Activated T-cell treated with anti-CD3 and anti-CD28 coated beads, Interleukin-2, amount 50 U/mL, for 24 hours (primary cell): ENCODE measurements at places on chromosomes 3 and 15.

DNA sequence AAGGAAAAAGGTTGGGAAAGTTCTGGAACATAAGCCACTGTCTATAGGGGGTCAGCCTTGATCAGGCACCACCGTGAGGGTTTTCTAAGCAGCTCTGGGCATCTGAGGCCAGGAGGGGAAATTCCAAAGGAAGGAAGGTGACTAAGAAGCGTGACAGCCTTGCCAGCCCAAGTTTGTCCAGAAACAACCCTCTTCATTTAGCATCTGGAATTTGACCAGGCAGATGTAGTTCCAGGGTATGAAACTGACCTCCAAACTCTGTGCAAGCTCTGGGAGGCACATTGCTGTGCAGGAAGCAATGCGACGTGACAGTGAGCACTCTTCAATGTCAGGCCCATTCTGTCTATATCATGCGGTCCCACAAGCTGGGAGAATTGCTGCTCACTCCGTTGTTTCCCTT, 85.4 kb upstream of the TPM1 start:
- no peak overlapping the region for H3K4me3 ChIP-seq
- no peaks in the 10 kb centered on the region for H3K4me1 ChIP-seq
- no peaks in the 10 kb centered on the region for H3K36me3 ChIP-seq
- H3K27ac ChIP-seq = no peak overlapping the region
- DNase-seq = no peak

- H3K4me3 ChIP-seq = no peak overlapping the region
- H3K27ac ChIP-seq = no peak overlapping the region
Measured at GRCh38 chr3:31165399-31165860, 271.0 kb upstream of the GADL1 start.

DNA sequence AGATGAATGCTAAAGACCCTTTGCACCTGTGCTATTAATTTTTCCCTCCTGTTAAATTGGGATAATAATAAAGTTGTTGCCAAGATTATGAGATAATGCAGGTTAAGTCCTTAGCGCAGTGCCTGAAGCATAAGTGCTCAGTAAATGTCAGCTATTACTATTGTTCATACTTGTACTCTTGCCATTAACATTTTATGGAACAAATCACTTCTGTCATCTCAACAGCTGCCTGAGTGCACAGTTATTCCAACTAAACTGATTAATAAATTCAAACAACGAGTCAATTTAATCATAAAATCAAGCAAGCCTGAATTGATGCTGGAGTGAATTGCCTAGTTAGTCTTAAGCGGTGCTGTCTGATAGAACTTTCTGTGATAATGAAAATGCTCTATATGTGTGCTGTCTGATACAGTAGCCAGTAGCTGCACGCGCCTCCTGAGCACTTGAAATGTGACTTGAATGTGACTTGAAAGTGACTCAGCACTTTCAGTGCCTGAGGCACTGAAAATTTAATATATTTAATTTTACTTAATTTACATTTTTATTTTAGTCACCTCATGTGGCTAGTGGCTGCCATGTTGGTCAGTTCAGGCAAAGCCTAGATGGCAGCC, 198.7 kb upstream of the PFN2 start:
- no peaks in the 10 kb centered on the region for H3K36me3 ChIP-seq
- no peak for DNase-seq
- H3K27ac ChIP-seq = no peak overlapping the region
- peaks cover 11% of the 10 kb centered on the region for H3K27me3 ChIP-seq

DNA sequence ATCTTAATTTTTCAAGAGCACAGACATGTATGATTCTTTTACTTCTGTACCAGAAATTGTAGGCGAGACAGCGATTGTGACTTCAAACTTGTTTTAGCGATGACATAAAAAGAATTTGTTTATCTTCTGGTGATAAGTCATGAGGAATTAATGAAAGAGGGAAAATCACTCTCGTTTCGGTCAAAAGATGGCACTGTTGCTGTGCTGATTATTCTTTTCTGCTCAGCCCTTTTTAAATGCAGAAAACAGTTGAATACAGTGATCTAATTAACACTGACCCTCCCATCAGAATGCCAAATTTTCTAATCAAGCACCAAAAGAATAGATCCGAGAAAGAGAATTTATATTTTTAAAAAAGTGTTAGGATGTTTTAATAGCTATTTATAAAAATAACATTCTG, 52.6 kb downstream of the NSUN3 start:
- DNase-seq = no peak
- H3K4me3 ChIP-seq = no peak overlapping the region
- H3K27me3 ChIP-seq = no peaks in the 10 kb centered on the region
- H3K27ac ChIP-seq = no peak overlapping the region
- H3K4me1 ChIP-seq = peaks cover 6% of the 10 kb centered on the region

GRCh38 chr15:79595995-79596622, 164.0 kb downstream of the MINAR1 start:
- H3K27me3 ChIP-seq = peaks cover 13% of the 10 kb centered on the region
- no peaks in the 10 kb centered on the region for H3K36me3 ChIP-seq
- H3K4me1 ChIP-seq = no peaks in the 10 kb centered on the region
- peak; percentile 37 for DNase-seq
- no peak overlapping the region for H3K4me3 ChIP-seq

- no peak overlapping the region for H3K27ac ChIP-seq
- peaks cover 4% of the 10 kb centered on the region for H3K36me3 ChIP-seq
- peaks cover 3% of the 10 kb centered on the region for H3K4me1 ChIP-seq
- H3K27me3 ChIP-seq = no peaks in the 10 kb centered on the region
- H3K4me3 ChIP-seq = no peak overlapping the region
Measured at GRCh38 chr15:32959077-32959476, 235.4 kb downstream of the FMN1 start.

DNA sequence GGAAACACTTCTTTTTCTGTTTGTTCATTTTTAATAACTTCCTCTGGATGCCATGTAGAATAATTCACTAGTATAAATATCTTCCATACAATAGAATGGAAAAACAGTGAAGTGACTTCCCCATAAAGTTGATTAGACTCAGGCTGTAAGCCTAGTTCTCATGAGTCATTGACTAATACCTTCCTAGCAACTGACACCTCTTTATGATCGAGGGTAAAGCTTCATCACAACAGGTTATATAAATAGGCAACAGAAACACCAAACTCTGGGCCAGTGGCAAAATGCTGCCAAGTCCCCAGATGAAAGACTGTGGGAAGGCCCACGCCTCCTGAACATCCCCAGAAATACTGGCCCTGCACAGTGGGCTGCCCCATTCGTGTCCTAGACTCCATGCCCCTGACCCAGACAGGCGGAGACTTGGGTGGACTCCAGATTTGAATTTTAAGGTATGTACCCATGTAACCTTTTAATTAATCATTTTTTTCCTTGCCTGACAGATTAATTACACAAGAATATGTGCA, 71.3 kb upstream of the TBC1D23 start:
- no peaks in the 10 kb centered on the region for H3K27me3 ChIP-seq
- H3K27ac ChIP-seq = no peak overlapping the region
- H3K4me3 ChIP-seq = no peak overlapping the region
